ENCODE measurements at places on chromosomes 6 and 20.

DNA sequence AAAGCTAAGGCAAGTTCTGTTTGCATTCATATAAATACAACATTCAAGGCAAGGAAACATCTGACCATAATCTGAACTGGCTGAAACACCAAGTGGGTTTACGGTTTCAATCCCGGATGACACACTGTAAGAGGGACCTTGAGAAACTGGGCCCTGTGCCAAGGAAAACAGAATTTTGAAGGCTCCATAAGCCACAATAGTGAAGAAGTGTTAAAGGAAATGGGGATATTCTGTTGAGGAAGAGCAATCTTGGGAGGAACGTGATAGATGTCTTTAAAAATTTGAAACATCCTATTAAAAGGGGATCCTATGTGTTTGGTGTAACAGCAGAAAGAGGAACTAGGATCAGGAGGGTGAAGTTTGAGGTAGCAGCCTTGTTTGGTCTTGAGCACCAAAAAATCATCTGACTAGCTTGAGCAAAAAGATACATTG is 82.4 kb upstream of the TAB2 start:
- no peak for DNase-seq

DNA sequence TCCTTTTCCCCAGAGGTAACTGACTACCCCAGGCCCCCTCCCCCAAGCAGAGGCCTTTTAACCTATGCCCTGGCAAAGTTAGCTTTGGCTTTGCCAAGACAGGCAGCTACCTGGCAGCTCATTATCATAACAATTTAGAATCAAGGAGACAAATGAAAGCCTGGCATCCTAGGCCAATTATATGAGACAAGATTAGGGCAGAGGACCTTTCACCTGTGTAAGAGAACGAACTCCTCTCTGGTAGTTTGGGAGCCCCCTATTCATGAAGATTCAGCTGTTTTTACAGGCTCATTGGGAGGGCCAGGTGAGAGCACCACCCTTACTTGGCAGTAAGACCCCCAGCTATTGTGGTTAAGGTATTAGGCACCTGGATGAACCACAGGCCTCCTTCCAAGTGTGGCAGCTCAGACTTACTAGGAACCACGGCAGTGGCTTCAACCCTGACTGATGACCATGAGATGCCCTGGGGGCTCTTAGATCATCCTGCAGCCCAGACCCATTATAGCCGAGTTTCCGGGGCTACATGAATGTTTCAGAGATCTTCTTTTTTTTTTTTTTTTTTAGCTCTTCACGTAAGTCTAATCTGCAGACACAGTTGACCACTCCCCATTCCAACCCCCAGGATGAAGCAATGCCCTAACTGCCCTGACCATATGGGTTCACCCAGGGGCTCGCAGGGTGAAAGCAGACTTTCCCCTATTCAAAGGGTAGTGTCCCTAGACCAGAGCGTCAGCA is 56.2 kb downstream of the RAB44 start:
- no peak for DNase-seq

DNA sequence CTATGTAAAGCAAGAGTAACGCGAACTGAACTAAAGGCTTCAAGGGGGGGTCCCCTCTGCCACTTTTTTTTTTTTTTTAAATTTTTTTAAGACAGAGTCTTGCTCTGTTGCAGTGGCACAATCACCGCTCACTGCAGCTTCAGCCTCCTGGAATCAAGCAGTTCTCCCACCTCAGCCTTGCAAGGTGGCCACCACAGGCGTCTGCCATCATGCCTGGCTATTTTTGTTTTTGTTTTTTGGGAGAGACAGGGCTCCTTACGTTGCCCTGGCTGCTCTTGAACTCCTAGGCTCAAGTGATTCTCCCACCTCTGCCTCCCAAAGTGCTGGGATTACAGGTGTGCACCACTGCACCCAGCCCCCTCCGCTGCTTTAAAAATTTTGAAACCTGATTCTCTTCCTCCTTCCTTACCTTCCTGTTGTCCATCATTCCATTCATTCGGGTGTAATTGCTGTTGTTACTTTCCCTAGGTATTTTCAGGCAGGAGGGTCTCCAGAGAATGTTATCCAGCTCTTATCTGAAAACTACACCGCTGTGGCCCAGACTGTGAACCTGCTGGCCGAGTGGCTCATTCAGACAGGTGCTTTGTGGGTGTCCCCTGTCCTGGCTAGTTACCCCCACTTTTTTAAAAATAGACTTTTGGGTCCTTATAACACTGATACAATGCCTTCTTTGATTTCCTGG is 5.4 kb downstream of the NELFCD start:
- DNase-seq: no peak

GRCh38 chr6:36610956-36611336 is 16.8 kb downstream of the SRSF3 start:
- DNase-seq: no peak

DNA sequence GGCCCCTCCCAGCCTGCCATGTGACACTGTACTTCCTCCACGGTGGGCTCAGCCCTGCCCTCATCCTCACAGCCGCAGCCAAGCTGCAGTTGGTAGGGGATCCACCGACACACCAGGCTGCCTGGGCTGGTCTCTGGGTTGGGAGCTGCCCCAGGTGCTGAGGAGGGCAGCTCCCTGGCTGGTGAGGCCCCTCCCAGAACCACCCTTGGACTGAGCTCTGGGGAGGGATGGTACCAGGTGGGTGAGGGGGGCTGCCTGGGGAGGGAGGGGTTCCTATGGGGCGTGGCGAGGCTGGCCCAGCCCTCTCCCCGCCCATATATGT is 185 bp upstream of the TNFRSF6B start:
- no peak for DNase-seq

GRCh38 chr20:36684747-36685146 is 38.8 kb upstream of the SLA2 start:
- no peak for DNase-seq

- DNase-seq: no peak
Measured at GRCh38 chr6:159790956-159791598, 810 bp downstream of the MRPL18 start.

- DNase-seq: no peak
Measured at GRCh38 chr6:138948004-138948403, 40.0 kb downstream of the REPS1 start.

- DNase-seq: no peak
Measured at GRCh38 chr6:139748353-139749146, 374.1 kb upstream of the CITED2 start.

DNA sequence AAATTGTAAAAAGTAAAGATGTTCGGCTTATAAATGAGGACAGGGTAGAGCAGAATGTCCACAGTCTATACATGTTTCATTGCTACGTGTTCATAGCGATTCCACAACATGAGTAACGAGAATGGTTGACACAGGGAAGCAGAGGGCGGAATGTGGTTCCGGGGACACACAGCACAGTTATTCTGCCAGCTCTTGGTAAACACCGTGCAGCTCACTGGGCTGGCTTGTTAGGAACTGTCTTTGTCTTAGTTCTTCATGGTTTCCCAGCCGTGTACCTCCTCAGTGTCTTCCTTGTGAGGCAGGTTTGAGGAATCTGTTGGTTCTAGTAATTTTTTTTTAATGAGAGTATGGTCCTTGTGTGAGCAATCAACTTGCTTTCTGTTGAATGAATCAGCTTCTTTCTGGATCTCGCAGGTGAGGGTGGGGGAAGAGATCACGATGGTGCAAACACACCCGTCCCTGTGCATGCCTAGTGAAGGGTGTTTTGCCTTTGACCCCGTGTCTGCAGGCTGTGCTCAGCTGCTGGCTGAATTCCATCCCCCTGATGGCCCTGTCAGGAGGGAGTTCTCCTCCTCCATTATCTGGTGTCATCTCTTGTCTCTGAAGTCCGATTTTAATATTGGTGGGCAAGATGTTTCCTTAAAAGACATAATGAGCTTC is 168.2 kb downstream of the SMOC2 start:
- DNase-seq: no peak

DNA sequence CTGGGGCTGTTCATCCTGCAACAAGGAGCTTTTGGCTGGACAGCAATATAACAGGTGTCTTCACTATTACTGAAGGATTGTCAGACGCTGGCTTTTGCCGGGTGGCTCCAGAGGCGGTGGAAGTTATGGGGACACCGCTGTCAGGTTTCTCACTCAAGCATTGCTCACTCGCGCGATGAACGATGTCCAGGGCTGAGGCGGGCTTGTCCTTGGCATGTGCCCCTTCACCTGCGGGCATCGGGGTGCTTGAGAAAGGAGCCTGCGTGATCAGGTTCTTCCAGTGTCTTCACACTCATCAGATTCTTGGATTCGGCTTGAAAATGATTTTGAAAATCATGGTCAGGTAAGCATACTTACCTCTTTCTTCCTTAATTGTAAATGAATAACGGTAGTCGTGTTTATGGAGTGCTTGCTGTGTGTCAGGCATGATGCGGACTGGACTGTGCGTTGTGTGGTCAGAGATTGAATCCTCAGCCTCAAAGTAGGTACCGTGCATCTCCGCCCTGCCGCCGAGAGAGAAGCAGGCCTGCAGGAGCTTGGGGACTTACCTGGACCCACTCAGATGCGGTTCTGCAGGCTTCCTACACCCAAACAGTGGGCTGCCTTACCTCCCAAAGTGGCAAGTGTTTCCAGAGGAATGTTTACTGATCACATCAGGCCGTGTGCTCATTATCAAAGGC is 18.3 kb upstream of the PYGB start:
- DNase-seq: no peak

GRCh38 chr6:170243791-170244291 is 47.0 kb downstream of the DLL1 start:
- no peak for DNase-seq

GRCh38 chr6:45423111-45423823 is 45.5 kb upstream of the SUPT3H start:
- no peak for DNase-seq

DNA sequence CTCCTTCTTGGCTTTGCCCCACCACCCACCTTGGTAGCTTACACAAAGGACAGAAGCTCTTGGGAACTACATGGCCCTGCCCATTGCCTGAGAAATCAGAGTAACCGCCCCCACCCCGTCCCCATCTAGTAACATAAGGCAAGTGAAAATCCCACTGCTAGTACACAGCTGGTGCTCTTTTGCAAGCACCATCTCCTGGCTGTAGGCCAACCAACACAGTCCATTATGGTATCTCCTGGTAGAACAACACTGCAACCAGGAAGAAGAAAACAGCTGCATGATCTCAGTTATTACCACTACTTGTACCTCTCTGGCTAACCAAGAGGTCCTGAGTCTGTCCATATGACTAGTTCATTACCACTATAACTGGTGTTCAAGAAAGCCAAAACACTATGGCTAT is 841.1 kb upstream of the MANEA start:
- DNase-seq: no peak

- no peak for DNase-seq
Measured at GRCh38 chr6:156398371-156398770, 378.8 kb upstream of the ARID1B start.

- no peak for DNase-seq
Measured at GRCh38 chr20:36493051-36493800, 48.1 kb upstream of the MYL9 start.

- DNase-seq: no peak
Measured at GRCh38 chr20:33649201-33649681, 12.9 kb upstream of the C20orf144 start.

GRCh38 chr6:33776764-33777163 is 12.2 kb downstream of the LEMD2 start:
- no peak for DNase-seq

DNA sequence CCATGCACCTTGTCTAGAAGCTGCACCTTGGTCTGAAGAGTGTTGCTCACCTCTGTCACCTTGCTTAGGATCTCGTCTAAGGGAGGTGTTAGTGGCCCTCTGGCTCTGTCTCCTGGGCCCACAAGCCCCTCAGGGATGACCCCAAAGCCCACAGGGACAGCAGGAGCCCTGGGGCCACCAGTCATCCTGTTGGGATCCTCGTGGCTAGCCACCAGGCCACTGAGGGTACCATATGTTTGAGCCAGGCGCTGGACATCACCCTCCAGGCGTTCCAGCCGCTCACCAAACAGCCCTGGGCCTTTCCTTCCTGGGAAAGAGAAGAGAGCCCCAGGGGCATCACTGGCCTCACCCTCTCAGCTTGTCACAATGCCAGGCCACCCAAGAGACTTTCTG is 3.9 kb downstream of the EMILIN3 start:
- DNase-seq: no peak

DNA sequence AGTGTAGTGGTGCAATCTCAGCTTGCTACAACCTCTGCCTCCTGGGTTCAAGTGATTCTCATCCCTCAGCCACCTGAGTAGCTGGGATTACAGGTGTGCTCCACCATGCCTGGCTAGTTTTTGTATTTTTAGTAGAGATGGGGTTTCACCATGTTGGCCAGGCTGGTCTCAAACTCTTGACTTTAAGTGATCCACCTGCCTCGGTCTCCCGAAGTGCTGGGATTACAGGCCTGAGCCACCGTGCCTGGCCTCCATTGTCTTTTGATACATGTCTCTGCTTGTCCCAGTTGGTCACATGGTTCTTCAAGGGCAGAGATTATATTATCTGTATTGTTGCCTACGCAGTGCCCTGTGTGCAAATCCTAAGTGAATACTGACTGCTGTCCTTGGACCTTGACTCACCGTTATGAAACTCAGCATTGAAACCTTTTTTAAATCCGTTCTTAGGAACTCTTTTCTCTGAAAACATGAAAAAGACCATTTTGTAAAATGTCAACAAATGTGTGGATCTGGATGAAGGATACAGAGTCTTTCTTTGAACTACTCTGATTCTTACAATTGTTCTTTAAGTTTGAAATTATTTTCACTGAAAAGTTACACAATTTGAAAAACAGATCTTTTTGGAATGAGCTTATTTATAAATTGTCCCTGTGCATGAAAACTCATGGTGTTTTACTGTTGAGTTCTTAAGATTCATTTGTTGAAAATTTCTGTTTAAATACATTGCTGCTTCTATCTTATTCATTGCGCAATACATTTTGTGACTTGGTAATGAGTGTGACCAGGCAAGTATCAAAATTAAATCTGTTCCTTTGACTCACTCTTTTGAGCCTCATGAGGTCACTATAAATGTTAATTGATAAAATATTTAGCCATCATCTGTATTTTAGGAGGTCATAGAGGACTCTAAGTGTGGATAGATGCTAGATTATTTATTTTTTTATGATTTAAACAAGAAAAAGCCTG is 293.5 kb downstream of the UTRN start:
- no peak for DNase-seq

- no peak for DNase-seq
Measured at GRCh38 chr6:156852147-156852857, 75.1 kb downstream of the ARID1B start.
